ENCODE measurements at places on chromosomes 11 and 22.
A peak's percentile ranks its signal among the peaks of the same experiment; 100 is the strongest.

GRCh38 chr11:117976445-117976844 is 9.7 kb upstream of the IL10RA start:
- DNase-seq, result no peak

- no peak for DNase-seq
These were observed 9.1 kb upstream of the MN1 start for GRCh38 chr22:27810609-27811151.

- DNase-seq, result no peak
These were observed 85.2 kb upstream of the VPREB1 start for GRCh38 chr22:22159384-22159783.

DNA sequence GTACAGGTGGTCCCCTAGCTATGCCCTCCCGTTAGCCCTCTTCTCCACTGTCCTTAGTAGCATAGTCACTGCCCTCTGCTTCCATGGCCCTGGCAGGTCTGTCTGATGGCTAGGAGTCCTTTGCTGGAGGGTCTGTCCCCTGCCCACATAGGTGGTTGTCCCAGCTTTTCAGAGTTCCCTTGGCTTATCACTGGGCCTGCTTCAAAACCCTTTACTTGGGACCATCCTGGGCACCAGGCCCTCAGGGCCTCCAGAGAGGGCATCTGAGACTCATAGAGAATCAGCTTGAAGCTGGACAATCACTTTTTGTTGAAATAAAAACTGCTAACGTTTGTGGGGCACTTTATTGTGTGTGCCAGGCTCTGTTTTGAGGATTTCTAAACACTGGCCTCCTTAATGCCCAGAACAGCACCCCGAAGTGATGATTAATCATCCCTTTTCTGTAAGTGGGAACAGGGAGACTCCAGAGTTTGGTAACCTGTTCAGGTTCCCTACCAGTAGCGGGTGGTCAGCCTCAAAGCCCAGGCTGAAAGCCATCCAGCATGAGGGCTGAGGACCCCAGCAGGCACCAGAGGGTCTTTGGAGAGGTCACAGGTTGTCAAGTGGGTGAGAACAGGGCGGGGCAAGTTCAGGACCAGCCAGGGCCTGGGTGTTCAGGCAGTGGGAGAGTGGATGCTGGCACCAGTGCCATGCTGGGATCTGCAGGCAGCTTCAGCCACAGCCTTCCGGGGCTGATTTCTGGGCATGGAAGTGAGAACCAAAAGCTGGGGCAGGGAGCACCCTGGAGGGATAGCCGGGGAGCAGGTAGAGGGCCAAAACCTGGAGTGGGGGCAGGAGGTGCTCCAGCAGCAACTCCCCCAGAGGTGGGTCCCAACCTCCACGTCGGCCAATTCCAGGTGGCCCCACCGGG is 495 bp upstream of the KCNK4 start:
- no peak for DNase-seq

DNA sequence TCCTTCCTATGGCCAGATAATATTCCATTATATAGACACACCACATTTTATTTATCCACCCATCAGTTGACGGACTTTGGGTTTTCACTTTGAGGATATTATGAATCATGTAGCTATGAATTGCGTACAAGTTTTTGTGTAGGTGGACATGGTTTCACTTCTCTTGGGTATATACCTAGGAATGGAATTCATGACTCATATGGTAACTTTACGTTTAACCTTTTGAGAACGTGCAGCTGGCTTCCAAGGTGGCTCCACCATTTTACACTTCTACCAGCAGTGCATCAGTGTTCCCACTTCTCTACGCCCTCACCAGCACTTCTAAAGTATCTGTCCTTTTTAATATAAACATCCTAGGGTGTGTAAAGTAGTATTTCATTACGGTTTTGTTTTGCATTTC is 112.0 kb downstream of the PLEKHA7 start:
- no peak for DNase-seq

GRCh38 chr11:94132152-94132558 is 3.5 kb downstream of the PANX1 start:
- DNase-seq, result peak; percentile 76

DNA sequence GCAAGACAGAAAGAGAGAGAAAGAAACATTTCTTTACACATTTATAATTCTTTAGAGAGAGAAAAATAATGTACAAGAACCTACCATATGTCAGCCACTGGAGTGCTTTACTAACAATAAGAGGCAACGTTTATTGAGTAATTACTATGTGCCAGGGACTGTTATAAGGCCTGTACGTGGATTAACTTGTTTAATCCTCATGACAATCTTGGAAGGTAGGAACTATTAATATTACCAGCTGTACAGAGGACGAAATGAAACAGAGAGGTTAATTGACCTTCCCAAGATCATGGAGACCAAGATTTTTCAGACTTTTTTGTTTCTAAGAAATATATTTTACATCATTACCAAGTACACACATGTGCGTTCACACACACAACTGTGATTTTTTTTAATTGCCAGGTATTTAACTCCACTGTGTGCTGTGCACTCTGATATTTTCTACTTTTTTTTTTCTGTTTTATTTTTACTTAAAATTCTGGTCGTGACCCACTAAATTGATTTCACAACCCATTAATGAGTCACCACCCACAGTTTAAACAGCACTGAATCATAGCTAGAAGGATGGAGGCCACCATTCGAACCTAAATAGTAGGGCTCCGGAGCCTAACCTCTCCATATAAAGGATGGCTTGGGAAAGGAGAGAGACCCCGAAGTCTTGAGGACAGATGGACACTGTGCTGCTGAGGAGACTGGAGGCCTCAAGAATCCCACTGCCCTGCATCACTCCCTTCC is 21.4 kb downstream of the CREB3L1 start:
- DNase-seq, result no peak

DNA sequence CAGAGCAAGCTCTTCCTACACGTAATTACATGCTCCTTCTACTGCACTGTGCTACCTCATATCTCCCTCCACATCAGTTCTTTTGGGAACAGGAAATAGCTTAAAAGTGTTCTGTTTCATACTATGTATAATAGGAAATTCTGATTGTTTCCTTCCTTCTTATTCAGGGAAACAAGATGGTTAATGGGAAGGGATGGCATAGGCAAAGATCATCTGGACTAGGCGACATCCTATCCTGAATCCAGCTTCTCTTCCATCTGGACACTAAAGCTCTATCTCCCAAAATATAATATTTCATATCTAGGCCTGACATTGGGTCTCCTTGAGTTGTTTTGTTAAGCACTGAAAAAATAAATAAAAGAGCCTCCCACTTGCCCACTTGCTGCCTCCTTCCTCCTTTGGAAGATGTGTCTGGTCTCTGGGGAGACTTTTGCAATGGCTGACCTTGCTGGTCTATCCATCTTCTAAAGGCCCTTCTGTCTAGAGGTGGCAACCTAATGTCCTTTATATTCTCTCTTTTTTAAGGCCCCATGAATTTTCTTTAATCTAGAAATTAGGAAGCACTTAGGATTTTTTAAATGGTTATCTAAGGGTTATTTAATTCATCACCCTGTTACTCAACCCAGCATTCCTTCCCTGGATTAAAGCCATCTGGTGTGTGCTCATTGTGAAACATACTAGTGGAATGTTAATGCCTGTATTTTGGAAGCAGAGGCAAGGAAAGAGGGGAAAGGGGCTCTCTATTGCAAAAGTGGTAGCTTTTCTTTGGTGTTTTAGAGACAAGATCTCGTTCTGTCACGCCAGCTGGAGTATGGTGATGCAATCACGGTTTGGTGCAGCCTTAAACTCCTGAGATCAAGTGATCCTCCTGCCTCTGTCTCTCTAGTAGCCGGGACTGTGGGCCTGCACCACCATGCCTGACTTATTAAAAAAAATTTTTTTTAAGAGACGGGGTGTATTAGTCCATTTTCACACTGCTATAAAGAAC is 20.6 kb downstream of the CLMP start:
- no peak for DNase-seq

DNA sequence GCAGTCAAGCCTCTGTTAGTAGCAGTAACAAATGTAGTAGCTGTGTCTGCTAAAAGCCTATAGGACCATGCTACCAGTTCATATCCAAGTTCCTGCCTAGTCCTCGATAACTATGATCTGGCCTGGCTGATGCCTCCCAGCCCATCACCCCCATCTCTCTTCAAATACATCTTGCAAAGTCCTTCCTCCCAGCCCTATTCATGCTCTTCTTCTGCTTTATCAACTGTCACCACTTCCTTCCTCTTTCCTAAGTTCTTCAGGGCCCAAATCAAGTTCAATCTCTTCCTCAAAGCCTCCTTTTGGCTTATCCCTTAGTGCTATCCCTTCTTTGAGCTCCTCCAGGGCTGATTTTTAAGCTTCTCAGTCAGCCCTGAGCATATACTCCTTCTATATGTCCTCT is 150.9 kb upstream of the THY1 start:
- no peak for DNase-seq

DNA sequence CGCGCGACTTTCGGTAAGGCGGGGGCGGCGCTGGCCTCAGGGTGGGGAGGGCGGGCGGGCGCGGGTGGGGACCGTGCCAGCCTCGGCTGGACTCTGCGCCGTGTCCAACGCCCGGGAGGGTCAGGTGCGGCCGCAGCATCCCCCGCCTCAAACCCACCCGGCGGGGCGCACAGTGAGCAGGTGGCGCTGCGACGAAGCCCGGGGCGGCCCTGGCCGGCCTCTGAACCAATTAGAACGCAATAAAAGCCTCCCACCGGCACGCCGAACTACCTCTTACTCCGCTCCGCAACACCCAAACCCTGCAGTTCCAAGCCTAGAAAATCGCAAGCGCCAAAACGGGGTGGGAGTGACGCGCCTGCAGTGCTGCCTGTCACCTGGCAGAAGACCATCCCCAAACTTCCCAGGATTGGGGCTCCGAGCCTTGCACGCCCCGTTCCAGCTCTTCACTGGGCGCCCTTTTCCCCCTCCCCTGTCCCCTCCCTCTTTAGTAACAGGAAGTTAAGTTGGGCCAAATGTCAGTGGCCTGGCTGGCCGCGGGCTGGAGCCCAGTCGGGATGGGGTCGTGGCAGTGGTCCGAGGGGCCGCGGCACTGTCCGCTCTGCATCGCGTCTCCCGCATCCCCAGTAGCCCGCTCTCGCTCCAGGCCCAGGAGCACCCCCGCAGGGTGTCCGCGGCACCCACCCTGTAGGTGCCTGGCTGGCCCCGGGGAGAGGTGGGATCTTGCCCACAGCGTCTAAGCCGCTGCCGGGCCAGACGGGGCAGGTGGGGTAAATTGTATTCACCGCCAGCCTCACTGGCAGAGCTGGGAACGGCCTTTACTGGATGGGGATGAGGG is 541 bp downstream of the MICAL2 start:
- no peak for DNase-seq

GRCh38 chr22:22749167-22749758 is 104.8 kb downstream of the GGTLC2 start:
- no peak for DNase-seq

DNA sequence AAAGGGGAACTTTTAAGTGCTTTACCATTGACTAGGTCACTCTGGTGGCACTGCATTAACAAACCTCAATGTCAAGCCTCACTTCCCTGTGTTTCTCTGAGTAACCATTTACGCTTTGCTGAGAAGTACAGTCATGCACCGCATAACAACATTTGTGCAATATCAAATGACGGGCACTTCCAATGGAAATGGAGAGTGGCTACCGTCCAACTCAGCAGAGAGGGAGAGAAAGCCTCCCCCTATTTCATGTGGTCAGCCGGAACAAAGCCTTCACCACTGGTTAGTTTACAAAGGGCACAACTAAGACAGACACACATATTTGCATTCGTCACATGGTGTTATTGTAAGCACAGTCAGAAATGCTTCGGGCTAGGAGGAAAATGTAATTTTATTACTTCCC is 117.3 kb downstream of the RASSF10 start:
- peak; percentile 77 for DNase-seq

GRCh38 chr11:45848654-45849081 is 1.4 kb downstream of the CRY2 start:
- no peak for DNase-seq

- no peak for DNase-seq
These were observed 809 bp downstream of the PDE2A start for GRCh38 chr11:72673284-72673942.

DNA sequence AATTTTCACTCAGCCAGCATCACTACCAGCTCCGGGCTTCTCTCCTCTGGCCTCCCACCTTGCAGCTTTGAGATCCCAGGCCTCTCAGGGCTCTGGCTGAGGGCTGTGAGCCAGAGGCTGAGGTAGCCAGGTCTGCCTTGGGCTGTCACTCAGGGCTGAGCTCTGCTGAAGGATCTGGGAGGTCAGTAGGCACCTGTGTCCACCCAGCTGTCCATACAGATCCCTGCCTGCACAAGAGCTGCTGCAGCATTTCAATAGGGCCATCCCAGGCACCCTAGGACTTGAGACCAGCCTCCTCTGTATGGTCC is 12.6 kb downstream of the KCNQ1OT1 start:
- DNase-seq, result peak; percentile 9

DNA sequence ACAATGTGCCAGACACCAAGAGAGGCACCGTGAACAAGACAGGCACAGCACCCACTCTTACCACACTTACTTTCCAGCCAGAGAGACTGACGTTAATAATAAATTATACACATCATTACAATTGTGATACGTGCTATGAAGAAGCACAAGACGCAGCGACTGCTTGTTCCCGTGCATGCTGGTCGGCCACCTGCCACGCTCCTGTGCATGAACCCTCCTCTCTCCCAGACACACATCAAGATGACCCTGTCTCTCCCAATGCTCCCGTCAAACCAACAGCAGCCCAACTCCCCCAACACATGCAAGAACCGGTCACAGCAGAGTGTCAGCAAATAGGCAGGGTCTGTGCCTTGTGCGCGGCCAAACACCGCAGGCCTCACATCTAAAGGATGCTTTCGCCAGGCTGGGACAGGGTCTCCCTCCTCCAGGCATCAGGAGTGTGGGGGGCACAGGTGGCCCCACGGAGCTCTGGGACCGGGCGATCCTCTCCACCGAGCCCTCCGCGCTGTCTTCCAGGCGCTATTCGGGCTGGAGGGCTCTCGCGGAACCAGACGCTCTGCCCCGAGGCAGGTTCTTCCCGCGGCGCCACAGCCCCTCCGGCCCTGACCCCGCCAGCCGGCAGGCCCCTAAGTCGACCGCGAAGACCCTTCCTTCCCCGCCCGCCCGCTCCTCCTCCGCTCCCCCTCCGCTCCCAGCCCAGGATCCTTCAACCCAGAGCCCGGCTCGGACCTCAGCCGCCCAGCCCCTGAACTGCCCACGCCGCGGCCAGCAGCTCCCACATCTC is 533 bp downstream of the SERGEF start:
- DNase-seq, result no peak

- DNase-seq, result no peak
These were observed 5.9 kb downstream of the SLC17A6 start for GRCh38 chr11:22344081-22344480.

GRCh38 chr22:46824344-46824909 is 62.0 kb downstream of the TBC1D22A start:
- DNase-seq, result no peak

DNA sequence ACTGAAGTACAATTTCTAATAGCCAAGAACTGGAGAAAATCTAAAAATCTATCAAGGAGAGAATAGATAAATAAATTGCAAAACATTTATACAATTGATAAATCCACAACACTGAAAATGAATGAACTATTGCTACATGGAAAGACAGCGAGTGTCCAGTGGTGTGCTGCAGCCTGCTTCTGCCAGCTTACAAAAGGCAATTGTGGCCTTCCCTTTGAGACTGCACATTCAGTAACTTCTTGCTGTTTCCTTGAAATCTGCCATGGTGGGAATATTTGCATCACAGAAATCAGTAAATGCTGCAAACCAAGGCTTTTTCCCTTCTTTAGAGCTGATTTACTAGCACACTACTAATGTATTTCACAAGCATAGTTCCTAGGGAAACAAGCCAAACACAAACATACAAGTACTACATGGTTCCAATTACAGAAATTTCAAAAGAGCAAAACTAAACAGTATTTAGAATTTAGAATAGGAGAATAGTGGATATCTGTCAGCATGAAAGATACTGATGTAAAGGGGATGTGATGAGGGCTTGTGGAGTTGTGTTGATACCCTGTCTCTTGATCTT is 76.9 kb upstream of the TRIM77 start:
- no peak for DNase-seq
